ENCODE measurements at places on chromosomes 16 and 17.

DNA sequence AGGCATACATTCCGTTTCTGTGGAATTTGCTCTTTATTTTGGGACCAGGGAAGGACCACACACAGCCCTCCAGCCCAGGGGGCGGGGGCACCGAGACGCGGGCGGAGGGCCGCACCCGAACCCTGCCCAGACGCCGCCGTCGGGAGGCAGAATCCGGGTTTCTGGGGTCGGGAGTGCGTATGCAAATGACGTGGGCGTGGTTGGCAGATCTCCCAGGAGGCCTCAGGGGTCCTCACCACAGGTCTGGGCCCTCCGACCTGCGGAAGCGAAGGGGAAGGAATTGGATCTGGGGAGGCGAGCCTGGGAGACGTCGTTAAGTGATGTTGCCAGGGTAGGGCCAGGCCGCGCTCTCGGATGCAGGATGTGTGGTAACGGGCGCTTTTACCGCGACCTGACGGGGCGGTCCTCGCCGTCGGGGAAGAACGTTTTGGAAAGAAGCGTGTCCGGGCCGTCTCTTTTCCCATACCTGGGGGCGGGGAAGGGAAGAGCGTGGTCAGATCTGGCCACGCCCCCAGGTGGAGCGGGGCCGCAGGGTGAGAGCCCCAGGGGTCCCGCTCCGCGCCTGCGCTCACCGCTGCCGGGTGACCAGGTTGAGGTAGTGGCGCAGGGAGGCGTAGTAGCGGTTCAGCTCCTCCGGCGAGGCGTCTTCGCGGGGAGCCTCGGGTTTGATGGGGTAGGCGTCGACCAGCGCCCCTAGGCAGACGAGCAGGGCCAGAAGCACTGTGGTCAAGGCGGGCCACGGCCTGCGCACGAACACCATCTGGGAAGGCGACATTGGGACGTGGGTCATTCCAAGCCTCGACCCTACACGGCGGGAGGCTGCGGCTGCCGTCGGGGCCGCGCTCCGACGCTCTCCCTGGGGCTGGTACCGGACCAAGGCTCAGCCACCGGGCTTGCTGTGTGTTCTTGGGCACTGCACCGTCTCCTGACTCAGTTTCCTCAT, 745 bp downstream of the PYY start:
- no peak for DNase-seq

DNA sequence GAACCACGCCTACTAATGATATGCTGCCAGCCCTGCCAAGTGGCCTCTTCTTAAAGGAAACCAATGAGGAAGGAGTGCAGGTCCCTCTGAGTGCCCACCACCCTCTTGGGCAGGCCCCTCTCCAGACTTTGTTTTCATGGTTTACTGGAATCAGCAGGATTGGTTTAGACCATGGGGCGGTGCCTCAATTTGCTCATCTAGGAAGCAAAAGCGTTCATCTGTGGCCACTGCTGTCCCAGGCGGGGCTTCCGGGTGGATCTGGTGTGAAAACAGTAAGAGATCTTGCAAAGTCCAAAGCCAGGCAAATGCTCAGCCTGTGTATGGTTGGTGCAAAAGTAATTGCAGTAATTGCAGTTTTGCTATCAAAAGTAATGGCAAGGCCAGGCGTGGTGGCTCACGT, 71.3 kb downstream of the AMFR start:
- no peak for DNase-seq

DNA sequence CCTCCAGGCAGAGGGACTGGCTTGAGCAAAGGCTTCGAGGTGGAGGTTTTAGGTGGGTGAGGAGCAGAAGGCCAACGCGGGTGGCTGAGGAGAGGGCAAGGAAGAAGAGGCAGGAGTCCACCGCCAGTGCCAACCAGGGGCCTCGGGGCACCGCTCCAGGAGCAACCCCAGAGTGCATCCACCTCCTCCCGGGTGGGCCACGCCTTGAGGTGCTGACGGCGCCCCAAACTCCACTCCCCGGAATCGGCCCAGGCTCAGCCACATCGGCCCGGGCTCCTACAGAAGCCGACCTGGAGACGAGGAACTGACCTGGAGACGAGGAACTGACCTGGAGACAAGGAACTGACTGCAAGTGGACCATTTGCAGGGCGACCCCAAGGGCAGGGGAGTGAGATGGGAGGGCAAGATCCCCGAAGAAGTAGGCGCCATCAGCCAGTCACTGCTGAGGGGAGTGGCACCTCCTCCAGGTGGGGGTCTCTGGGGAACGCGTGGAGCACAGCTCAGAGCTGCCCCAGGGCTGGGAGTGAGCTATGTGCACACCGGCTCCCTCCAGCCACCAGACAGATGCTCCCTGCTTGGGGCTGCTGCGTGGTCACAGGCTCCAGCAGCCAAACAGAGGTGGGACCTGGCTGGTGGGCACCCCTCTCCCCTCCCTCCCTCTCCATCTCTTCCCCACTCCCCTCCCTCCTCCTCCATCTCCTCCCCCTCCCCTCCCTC, 29.2 kb upstream of the CBFA2T3 start:
- DNase-seq = no peak

GRCh38 chr16:8694795-8695728, 20.6 kb downstream of the ABAT start:
- no peak for DNase-seq

GRCh38 chr17:5947701-5948180, 122.4 kb upstream of the WSCD1 start:
- no peak for DNase-seq
